ENCODE measurements at places on chromosomes 2 and 18. TPM values are rescaled to one million over a fixed set of nuclear protein-coding genes. Genes with fewer than 3 reads are reported as not detected.

Gene FER1L5
- not detected for total RNA-seq

- no peak for DNase-seq
These were observed 84.9 kb upstream of the ZFP36L2 start for GRCh38 chr2:43311276-43311675.

DNA sequence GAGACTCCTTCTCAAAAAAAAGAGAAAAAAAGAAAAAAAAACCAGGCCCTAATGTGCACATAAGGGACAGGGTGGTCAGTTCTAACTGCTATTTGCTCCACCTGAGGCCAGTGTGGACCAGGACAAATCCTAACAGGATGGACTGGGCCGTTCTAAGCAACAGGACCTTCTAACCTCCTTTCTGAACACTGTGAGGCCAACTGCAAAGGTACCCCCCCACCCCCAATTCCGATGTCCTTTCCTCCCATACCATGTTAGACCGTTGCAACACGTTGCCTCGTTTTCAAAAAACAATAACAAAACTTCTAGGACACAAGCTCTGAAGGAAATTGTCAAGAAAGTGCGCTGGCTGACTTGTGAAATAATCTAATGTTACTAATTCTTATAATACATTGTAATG, 1.2 kb downstream of the THAP4 start:
- DNase-seq = peak; percentile 5

- DNase-seq = peak; percentile 20
These were observed 9.1 kb upstream of the MYO5B start for GRCh38 chr18:50203801-50204604.

DNA sequence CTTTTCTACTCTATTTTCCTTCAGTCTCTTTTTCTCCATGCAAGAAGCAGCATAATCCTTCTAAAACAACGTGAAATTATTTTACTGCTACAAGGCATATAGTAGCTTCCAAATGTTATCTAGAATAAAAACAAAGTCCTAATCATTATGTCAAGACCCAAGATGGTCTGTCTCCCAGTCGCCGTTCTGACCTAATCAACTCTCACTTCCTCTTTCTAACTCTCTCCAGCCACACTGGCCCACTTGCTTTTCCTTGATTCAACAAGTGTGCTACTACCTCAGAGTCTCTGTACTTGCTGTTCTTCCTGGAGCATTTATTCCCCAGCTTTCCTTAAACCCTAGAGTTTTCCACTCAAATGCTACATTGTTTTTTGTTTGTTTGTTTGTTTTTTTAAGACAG, 1491.2 kb downstream of the LRP1B start:
- DNase-seq = no peak
